ENCODE measurements at places on chromosomes 5 and 9. TPM values are rescaled to one million over a fixed set of nuclear protein-coding genes. Genes with fewer than 3 reads are reported as not detected.

BARHL1 gene
- total RNA-seq = not detected

AGXT2 gene
- not detected for total RNA-seq

PCDHB8 gene
- not detected for total RNA-seq

PARP8 gene
- 217 TPM for total RNA-seq

IFNE gene
- total RNA-seq = not detected

NKD2 gene
- total RNA-seq = not detected

DNA sequence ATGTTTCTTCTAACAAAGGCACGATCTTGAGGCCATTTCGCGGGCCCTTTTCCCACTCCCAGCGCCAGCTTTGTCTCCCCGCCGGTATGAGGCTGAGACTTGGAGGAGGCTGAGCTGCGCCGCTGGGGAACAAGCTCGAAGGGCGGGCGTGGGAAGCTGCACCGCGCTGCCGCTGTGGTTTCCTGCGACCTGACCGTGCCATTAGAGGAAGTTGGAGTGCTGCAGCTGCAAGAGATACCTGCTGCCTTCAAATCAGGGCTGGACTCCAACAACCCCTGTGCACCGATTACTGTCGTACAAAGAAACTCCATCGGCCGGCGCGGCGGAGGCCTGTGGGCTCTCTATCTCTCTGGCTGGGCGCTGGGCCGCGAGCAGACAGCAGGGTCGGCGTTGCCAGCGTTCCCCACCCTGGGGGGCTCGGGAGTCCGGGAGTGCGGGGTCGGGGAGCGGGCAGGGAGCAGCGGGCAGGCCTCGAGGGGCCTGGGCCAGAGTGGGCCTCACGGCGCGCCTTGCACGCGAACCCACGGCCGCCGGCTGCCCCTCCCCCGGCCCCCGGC lies 1.3 kb upstream of the ERBIN start:
- DNase-seq = peak; percentile 79

GRCh38 chr9:16661816-16662215 lies 208.7 kb downstream of the BNC2 start:
- no peak for DNase-seq

- no peak for DNase-seq
Measured at GRCh38 chr9:13481274-13481673, 201.8 kb upstream of the MPDZ start.

GRCh38 chr5:10290438-10290837 lies 17.3 kb downstream of the CMBL start:
- no peak for DNase-seq

DNA sequence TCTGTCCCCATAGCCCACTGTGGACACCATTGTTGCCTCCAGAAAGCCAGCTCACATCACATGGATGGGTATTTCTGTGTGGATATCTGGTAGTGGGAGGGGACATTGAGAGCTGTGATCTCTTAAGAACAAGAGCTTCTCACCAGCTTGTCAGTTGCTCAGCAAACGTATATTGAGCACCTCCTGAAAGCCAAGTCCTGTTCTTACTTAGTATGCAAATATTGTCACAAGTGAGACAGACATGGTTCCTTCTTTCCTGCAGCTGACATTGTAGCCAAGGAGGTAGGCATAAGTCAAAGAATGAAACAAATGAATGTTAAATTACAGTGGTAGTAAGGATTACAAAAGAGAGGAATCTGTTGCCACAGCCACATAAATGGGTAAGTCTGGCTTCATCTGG lies 3.8 kb downstream of the TCOF1 start:
- no peak for DNase-seq

DNA sequence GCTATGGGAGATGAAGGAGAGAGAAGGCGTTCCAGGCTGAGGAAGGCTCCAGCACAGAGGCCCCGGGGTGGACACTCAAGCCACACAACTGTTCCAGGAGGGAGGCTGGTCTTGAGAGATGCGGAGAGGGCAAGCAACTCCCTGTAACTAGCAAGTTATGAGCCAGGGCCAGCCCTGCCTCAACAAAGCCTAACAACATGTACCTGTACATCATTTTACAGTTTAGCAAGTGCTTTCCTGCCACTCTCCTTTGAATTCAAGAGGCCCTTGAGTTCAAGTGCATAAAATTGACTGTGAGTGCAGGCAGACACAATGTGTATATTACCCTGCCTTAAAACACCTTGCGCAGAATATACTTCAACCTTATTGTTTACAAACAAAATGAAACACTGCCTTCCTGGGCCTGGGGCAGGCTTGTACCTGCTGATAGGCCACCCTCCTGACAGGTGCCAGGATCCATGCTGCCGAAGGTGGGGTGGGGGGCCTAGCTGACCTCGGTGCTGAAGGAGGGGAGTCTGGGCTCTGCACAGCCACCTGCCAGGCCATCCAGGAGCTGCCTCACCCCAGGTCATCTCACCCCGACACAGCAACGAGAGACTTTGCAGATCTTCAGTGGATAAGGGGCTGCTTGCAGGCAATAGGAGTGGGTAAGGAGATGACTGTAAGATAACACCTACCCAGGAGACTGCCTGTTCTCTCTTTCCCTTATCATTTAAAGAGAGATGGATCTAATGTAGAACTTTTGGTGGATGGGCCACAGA lies 80.0 kb downstream of the PPARGC1B start:
- no peak for DNase-seq

DNA sequence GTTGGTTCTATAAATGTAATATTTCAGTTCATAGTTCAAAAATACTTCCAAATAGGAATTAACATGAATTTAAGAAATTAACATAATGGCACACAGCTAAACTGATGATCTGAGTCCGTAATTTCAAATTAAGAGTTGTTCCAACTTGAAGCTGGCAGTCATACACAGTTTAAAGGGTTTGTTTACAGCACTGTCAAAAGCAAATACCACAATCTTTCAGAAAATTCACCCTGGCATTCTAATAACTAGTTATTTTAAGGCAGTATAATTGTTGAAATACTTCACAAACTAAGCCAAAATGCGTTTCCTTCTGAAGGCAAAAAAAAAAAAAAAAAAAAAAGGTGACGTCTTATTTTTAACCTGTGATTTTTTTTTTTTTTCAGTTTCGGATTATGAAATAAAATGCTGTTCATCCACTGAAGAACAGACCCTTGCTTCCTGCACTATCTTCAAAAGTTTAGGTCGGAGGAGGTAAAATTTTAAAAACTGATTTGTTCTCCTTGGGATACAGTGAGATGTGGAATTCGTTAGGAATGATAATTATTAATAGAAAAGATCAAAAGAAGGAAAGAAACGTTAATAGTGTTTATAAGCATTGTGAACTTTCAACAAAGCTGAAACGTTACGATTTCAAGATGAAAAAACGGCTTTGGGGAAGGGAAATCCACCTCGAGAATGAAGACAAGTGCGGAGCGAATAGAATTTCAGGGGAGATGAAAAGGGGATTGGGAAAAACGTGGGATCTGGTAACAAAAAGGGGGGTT lies 850 bp downstream of the IL6ST start:
- no peak for DNase-seq

DNA sequence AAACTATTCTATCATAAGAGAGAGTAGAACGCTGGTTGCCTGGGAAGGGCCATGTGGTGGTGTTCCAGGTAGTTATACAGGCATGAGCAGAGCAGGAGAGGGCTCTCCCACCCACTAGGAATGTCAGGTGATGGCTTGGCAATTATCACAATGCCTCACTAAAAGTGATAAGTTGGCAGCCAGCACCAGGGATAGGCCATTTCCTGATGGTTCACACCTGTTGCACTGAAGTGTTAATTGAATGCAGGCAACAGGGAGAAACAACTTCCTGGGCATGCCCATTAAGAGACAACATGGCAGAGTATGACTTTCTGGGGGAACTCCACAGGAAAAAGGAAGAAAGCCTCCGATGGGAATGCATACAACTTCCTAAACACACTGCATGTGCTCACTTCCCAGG lies 593.2 kb downstream of the ELAVL2 start:
- DNase-seq = no peak

DNA sequence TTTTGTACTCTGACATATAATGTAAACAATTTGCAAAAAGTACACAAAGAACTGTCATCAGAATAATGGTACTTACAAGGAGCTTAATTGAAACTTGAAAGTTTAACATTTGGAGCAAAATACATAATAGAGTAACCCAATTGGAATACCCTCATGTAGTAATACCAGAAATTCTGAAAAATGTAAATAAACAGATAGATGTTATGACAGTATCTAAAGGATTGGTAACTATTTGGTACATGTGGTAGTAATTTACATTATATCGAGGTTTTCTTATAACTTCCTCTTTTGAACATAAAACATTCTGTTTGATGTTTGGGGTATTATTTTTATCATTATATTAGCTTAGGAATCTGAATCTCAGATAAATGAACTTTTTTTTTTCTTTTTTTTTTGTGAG lies 211.7 kb upstream of the ELL2 start:
- no peak for DNase-seq

- no peak for DNase-seq
Measured at GRCh38 chr5:92907938-92908606, 672.9 kb downstream of the NR2F1-AS1 start.

DNA sequence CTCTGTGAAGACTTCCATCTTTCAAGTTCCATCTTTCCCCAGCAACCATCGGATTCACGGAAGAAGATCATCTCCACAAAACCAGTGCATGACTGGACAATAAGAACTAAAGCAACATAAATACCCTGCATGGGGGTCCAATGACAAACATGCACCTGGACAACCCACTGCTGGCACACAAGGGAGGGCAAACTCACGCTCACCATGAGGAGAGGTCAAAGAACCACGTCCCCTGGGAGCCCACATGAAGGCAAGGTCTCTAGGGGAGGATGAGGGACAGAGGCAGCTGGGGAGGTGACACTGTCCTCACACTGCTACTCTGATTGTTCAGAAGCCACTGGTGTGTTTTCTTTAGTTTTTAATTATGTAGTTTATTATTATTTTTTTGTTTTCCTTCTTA lies 190.8 kb downstream of the MED10 start:
- DNase-seq = no peak

DNA sequence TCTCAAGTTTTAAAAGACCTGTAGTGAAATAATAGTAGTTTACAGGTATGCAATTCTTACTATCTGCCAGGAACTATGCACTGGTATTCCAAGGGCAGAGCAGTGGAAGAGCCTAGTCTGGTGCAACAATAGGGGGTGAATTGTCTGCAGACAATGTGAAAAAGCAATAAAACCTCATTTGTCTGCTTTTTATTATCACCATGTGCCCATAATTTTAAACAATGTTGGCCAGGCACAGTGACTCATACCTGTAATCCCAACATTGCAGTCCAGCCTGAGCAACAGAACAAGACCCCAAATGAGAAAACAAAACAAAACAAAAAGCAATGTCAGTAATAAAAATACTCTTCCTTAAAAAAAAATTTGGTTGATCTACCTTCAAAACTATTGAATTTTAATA lies 12.2 kb upstream of the SLC44A1 start:
- DNase-seq = no peak

Measured in CD4-positive, CD25-positive, alpha-beta regulatory T cell (primary cell).